ENCODE measurements at places on chromosomes 11 and 22.

GRCh38 chr22:35379146-35379993 is 1.5 kb upstream of the HMOX1 start:
- DNase-seq = no peak

GRCh38 chr11:129612447-129612961 is 203.1 kb upstream of the TMEM45B start:
- no peak for DNase-seq

DNA sequence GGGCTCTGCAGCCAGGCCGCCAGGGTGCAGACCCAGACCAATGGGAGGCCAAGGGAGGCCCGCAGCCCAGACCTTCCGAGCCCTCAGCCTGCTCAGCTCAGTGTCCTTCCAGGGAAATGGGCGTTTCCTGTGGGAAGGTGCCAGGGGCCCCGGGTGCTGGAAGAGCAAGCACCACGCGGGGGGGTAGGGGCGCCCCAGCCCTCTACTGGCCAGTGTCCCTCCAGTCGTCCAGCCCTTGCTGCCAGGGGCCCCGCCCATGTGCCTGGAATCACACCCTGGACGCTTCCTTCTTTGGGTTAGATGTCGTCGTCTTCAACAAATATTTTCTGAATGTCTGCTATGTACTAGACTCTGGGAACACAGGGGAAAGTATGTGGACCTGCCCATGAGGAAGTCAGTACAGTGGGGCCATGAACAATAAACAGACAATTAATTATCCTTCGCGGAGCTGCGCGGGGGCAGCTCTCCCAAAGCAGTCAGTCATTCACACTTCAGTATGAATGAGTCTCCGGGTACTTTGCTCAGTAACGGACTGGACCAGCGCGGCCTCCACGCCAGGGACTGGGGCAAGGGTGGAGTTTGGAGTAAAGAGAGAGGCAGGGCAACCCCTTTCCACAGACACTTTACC is 60.2 kb downstream of the CDKN1C start:
- no peak for DNase-seq

GRCh38 chr11:104619751-104620150 is 278.5 kb downstream of the CASP12 start:
- no peak for DNase-seq

DNA sequence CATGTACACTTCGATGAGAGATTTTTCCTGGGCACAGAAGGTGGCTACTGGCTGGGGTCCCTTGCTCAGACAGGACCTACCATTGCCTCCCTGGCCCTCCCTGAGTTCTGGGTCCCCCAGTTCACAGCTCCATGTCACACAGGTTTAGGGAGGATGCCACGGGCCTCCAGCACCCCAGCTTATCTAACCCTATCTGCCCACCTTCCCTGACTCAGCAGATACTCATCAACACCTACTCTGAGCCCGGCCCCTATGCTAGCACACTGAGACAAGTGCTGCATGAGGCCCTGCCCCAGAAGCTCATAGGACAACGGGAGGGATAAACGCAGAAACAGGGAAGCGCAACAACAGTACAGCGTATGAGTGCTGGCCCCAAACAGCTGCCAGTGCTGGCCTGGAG is 9.6 kb downstream of the NAGA start:
- no peak for DNase-seq

GRCh38 chr11:128589998-128590397 is 2.6 kb upstream of the ETS1 start:
- DNase-seq = no peak

GRCh38 chr11:124762624-124763155 is 600 bp upstream of the ESAM start:
- DNase-seq = no peak

DNA sequence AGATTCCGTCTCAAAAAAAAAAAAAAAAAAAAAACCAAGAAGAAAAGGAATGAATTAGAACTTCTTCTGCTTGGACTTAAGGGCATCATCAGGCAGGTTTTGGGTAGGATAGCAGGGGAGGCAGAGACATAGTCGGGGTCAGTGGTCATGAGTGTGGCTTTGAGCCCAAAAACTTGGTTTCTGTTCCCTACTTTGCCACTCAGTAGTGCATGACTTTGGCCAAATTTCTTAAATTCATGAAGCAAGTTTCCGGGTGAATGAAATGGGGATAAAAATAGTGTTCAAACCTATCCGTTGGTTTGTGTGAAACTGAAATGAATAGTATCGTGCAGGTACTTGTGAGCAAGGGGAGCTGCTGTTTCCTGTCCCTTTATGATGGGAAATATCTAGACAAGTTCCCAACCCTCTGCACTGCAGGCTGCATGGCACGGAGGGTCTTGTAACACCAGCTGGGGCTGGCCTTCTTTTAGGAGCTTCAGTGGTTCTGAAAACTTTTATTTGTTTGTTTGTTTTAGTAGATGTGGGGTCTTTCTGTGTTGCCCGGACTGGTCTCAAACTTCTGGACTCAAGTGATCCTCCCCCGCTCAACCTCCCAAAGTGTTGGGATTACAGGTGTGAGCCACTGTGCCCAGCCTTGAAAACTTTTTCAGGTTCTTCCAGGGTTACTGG is 18.4 kb downstream of the NEAT1 start:
- peak; percentile 49 for DNase-seq

- DNase-seq = no peak
Measured at GRCh38 chr11:77206264-77207018, 78.4 kb downstream of the MYO7A start.

DNA sequence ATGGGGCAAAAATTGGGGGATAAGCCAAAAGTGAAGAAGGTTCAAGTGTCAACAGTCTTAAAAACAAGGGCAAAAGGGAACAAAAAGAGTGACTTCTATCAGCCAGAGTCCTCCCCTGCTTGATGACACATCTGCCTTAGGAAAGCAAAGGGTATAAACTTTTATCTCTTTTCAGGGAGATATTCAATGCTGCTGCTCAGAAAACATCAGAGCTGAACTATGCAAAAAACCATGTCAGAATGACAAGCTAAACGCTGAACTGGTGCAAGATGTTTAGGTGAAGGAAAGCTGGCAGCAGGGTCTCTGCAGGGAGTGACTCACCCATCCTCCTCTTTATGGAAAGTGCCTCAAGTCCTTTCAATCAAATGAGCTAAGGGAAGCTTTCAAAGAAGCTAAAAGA is 24.7 kb downstream of the ALG9 start:
- DNase-seq = no peak

DNA sequence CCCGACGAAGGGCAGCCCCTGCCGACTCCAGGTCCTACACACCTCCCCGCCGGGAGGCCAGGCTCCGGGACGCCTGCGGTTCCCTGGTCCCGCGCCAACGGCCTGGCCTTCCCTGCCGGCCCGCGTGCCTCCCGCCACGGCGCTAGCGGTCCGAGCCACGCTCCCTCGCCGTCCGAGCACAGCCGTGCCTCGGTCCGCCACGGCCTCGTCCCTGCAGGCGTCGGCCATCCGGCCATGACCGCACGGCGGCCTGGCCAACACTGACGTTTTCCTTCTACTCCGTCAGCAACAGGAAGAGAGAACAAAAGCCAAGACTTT is 532 bp downstream of the EIF4G2 start:
- DNase-seq = no peak

DNA sequence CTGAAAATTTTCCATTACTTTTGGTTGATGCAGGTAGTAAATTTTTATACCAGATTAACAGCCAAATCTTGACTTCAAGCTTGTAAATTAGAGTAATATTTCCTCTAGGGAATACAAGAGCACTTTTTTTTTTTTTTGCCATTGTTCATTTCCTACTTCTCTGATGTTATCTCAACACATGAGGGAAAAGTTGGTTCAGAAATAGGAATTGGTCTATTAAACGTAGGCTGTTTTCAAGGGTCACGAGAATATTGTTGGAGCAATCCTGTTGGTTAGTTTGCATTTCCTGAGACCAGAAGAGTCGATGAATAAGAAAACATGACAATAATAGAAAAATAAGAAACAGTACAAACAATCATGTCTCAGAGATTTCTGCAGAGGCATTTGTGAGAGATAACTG is 453.9 kb upstream of the CCDC179 start:
- no peak for DNase-seq

DNA sequence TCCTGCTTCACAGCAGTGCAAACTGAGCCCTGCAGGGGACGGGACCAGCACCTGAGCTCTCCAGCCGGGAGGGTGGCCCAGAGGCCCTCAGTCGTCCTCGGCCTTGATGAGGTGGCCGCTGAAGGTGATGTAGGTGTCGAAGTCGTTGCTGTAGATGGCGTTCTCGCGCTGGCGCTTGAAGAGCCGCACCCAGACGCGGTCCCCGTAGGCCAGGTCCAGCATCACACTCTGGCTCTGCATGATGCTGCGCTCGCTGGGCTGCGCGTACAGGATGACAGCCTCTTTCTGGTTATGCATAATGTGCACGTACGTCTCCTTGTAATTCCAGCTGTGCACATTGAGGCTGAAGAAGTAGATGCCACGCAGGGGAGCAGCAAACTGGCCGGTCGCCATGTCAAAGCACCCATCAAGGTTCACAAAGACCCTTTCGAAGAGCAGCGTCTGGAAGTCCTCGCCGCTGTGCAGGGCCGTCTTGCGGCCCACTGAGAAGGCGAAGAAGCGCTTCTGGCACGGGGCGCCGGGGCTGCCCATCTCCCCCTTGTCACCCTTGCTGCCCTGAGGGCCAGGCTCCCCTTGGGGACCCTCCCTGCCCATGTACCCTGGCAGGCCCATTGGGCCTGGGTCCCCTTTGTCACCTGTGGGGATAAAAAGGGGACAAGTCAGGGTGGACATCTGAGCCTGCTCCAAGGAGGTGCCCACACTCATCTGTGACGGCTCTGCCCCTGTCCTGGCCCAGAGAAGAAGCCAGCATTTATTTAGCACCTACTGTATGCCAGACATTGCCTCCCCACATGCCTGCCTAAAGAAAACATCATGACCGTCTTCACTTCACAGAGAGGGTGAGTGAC is 5.7 kb downstream of the C1QTNF6 start:
- DNase-seq = no peak

DNA sequence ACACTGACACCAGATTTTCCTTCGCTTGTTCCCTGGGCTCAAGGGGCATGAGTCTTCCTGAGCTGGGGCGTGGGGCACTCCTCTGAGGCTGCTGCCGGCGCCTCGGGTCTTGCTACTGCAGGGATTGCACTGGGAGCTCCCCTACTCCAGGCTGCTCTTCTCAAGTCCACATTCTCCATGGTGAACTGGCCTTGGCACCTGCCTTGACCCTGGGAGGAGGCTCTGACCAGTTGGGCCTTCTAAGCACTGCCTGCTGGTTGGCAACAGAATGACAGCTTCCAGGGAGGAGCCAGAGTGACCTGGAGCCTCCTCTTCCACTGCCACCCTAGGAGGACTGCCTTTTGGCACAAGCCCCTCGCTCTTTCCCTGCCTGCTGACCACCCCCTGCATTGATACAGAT is 9.5 kb downstream of the FREY1 start:
- no peak for DNase-seq

All from pons (tissue), 1 donor.